ENCODE measurements at places on chromosomes 12 and 14. TPM values are rescaled to one million over a fixed set of nuclear protein-coding genes. Genes with fewer than 3 reads are reported as not detected.

DNA sequence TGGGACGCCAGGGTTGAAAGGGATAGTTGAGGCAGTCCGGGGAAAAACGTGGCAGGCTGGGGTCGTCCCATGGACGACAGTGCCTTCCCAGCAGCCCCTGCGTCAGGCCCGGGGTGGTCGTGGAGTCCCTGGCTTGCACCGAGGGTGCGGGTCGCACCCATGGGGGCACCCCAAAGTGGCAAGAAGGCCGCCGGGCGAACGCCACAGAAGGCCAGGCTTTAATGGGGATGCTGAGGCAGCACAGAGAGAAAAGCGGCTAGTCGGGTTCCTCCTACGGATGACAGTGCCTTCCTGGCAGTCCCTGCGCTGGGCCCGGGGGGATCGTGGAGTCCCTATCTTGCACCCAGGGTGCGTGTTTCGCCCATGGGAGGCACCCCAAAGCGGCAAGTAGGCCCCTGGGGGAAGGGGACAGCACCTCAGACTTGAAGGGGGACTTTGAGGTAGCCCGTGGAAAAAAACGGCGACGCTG lies 158.6 kb upstream of the ALG10B start:
- DNase-seq, result no peak

DNA sequence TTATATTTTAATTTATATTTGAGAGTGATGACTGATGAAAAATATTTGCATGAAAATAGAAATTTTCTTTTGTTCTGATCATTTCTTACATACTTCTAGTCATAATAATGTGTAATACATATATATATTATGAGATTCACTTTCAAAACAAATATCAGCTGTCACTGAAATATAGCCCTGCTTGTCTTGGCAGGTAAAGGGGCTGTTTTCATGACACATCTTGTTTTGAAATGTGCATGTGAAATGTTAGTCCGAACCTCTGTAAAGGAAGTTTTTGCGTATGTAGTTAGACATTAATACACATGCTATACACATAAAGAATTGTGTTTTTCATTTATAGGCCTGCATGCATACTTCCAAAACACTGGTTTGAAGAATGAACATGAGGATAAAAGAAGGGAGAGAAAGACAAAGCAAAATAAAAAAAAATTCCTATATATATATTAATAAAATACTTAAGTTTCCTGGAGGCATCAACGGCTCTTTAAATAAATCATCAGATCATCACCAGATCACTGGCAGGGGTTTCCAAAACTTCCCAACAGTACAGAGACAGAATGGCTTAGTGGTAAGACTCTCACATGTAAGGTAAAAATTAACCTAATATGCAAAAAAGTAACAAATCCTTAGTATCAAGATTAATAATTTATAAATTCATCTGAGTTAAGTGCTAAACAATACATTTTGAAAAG lies 60.1 kb downstream of the SEL1L start:
- DNase-seq, result no peak

GRCh38 chr12:81340910-81341309 lies 263.0 kb downstream of the ACSS3 start:
- DNase-seq, result no peak

- no peak for DNase-seq
Observed at GRCh38 chr12:95321516-95322246, 104.1 kb downstream of the VEZT start.

DNA sequence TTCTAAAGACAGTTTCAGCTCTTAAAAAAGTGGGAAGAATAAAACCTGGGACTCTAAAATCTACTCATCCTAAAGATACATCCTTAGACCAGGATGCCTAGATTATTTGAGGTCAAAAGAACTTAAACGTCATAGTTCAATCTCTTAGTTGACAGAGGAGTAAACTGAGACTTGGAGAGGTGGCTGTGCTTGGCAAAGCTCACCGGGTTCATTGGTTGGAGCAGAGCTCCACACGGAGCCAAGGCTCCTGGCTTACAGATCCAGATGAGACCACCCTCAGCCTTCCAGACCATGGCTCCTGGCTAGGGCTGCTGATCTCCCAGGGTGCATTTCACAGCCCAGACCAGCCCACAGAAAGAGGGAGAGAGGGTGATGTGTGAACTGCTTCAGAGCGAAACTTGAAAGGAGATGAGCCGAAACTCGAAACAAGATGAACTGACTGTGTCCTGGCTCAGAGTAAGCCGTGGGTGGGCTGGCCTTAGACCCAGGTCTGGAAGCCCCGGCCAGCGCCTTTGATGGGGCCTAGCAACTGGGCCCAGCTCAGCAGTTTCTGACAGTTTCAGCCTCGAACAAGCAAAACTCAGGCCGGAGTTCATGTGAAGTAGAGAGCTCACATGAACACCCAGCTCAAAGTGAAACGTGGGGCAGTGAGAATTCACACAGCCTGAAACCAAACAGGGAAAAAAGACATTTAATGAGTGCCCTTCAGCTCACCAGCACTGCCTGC lies 1044.8 kb downstream of the BCL11B start:
- DNase-seq, result no peak

- DNase-seq, result no peak
Observed at GRCh38 chr14:24051176-24051788, 527 bp upstream of the CARMIL3 start.

DNA sequence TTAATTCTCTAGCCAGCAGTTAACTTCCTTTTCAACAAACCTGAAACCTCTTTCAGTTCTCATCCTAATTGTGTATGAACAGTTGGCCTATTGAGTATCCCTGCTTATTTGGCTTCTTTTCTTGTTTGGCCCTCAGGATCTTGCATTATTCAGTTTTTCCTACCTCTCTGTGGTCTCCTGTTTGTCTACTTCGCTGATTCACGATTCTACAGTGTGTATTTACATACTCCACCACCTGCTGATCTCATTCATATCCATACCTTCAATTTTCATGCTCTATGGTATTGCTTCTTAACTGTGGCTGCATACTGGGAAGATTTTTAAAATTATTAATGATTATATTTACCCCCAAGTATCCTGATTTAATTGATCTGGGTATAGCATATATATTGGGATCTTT lies 56.4 kb downstream of the RASSF9 start:
- no peak for DNase-seq

GRCh38 chr14:66137081-66137480 lies 349.1 kb upstream of the CCDC196 start:
- no peak for DNase-seq

DNA sequence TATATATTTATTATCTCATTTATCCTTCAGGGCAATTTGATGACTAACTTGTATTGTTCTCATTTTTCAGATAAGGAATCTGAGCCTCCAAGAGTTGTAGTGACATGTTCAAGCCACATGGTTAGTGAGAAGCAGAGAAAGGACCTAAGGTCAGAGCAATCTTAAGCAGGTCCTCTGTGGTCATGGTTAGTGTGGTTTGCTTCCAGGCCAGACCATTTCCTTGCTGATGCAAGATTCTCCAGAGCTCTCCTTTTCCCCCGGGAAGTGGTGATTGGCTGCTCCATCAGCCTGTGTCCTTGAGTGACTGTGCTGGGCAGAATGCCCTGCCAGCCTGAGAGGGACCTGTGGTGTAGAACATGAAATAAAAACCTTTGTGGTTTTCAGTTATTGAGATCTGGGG lies 141.3 kb downstream of the KTN1 start:
- peak; percentile 96 for DNase-seq

DNA sequence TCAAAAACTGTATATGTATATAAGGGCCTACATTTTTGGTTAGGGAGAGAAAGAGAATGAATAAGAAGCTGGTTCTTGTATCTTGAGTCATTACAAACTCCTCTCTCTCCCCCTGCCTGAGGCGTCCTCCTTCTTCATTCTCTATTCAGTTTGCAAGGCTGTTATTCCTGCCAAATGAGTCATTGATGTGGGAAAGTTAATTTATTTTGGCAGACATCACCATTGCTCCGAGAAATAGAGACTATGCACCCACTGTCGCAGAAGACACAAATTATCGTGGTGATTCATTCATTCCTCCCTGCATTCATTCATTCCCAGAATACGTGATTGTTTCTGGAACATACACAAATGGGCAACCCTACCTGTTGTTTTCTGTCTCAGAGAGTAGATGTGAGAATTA lies 112.5 kb upstream of the MED13L start:
- peak; percentile 88 for DNase-seq

DNA sequence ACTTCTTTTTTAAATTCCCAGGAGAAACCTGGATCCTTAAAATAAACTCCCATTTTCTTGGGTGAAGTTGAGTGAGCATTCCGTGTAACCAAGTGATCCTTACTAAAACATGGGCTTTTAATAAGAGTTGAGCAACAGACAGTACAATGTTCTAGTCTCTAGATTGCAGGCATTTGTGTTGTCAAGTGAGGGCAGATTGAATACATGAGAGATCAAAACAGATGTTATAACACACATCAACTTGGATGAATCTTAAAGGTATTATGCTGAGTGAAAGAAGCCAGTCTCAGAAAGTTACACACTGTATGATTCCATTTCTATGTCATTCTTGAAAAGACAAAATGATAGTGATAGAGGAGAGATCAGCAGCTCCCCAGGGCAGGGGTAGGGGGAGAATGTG lies 213.9 kb upstream of the CCDC196 start:
- DNase-seq, result no peak

- no peak for DNase-seq
Observed at GRCh38 chr14:84250893-84251292, 1279.1 kb upstream of the FLRT2 start.

DNA sequence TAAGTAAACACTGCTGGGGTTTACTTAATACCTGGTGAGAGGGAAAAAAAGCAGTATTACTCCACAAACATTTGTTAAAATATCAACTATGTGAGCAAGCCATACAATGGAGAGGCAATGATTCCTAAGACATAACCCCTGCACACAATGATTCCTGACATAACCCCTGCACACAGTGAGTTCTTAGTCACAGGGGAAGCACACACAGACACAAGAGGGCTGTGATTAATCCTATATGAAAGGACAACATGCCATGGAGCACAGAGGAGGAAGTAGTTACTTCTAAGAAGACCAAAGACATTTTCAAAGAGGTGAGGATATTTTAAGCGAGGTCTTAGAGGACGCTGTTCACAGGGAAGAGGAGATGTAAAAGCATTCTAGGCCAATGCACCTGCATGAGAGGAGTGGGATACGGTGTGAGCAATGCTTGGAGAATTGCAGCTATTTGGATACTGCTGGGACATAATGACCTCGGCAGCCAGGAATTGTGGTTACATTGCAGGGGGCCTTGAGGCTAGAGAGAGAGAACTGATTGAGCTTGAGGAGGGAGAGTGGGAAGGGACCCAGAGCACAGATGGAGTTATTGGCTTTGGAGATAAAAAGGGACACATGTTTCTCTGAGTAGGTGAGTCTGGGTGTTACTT lies 211.9 kb downstream of the APAF1 start:
- DNase-seq, result no peak

GRCh38 chr12:26654623-26655022 lies 178.4 kb downstream of the ITPR2 start:
- DNase-seq, result no peak

GRCh38 chr12:128794661-128795529 lies 28.9 kb downstream of the SLC15A4 start:
- no peak for DNase-seq

Gene GNB3
- 2.6 TPM for total RNA-seq

Gene AQP2
- total RNA-seq, result not detected

Gene PLA2G1B
- total RNA-seq, result not detected

Gene RASAL1
- not detected for total RNA-seq

Gene PTCSC3
- not detected for total RNA-seq

Gene CAPZA3
- not detected for total RNA-seq

Gene ANO4
- total RNA-seq, result 8.8 TPM

Gene TMEM19
- 46.6 TPM for total RNA-seq

Gene DEPDC4
- 2.9 TPM for total RNA-seq

Gene CD163L1
- total RNA-seq, result 11.2 TPM

Gene CLEC7A
- total RNA-seq, result not detected

Gene IL22
- not detected for total RNA-seq

Data from LHCN-M2 (cell line).